Temporal lobe (tissue), 4 donors: ENCODE measurements at places on chromosomes 16 and 17. TPM values are rescaled to one million over a fixed set of nuclear protein-coding genes. Genes with fewer than 3 reads are reported as not detected.

SULT1A1 gene
- total RNA-seq, result 6.4 TPM

TMEM235 gene
- not detected for total RNA-seq

CSH1 gene
- total RNA-seq, result not detected

SLFN14 gene
- 0.25 TPM for total RNA-seq

HLF gene
- total RNA-seq, result 6.6 TPM

CBX2 gene
- total RNA-seq, result 5.7 TPM

HAPSTR1 gene
- total RNA-seq, result 91.7 TPM

TRIM72 gene
- 0.49 TPM for total RNA-seq

RPUSD1 gene
- 9.6 TPM for total RNA-seq

NPIPB6 gene
- total RNA-seq, result 3.7 TPM

CMTM4 gene
- total RNA-seq, result 42.5 TPM

USH1G gene
- total RNA-seq, result 0.25 TPM

CTF1 gene
- total RNA-seq, result under 0.01 TPM

IKZF3 gene
- under 0.01 TPM for total RNA-seq

ATF7IP2 gene
- 8.4 TPM for total RNA-seq

NPIPA3 gene
- 0.25 TPM for total RNA-seq

OTOP3 gene
- total RNA-seq, result not detected

IGFALS gene
- total RNA-seq, result not detected

RNU2-1 gene
- total RNA-seq, result not detected

CTRB2 gene
- total RNA-seq, result not detected

IL21R gene
- total RNA-seq, result under 0.01 TPM

ANKRD11 gene
- total RNA-seq, result 33.9 TPM

CHD9NB gene
- 0.25 TPM for total RNA-seq

PDK2 gene
- total RNA-seq, result 11.1 TPM

TMC7 gene
- total RNA-seq, result 3.0 TPM
